CD8-positive, alpha-beta memory T cell (primary cell): ENCODE measurements at places on chromosomes 16 and 17.
A peak's percentile ranks its signal among the peaks of the same experiment; 100 is the strongest.

DNA sequence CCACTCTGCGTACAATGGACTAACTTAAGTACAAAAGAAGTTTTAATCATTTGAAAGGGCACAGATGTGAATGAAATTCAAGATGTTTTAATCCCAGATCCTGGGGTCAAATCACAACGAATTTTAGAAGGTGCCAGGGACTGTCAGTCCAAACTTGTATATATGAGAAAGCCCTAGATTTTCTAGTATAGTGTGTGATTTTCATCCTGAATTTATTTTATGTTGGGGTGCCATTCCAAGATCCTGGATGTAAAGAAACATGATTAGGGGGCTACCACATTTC is 64.3 kb downstream of the TUBD1 start:
- no peak for DNase-seq

DNA sequence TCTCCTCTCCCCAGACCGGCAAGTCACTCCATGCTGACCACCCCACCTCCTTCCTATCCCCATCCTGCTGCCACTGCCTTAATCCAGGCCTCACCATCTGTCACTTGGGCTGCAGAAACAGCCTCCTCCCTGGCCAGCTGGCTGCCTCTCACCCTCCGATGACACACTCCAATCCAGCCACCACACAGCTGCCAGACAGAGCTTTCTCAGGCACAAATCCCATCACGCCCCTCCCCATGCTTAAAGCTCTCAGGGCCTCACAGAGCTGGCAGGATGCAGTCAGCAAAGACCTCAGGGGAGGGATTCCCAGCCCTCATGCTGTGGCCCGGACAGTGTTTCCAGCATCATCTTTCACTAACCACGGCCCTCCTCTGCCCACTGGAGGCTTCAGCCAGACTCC is 13.7 kb downstream of the CAMKK1 start:
- no peak for DNase-seq

DNA sequence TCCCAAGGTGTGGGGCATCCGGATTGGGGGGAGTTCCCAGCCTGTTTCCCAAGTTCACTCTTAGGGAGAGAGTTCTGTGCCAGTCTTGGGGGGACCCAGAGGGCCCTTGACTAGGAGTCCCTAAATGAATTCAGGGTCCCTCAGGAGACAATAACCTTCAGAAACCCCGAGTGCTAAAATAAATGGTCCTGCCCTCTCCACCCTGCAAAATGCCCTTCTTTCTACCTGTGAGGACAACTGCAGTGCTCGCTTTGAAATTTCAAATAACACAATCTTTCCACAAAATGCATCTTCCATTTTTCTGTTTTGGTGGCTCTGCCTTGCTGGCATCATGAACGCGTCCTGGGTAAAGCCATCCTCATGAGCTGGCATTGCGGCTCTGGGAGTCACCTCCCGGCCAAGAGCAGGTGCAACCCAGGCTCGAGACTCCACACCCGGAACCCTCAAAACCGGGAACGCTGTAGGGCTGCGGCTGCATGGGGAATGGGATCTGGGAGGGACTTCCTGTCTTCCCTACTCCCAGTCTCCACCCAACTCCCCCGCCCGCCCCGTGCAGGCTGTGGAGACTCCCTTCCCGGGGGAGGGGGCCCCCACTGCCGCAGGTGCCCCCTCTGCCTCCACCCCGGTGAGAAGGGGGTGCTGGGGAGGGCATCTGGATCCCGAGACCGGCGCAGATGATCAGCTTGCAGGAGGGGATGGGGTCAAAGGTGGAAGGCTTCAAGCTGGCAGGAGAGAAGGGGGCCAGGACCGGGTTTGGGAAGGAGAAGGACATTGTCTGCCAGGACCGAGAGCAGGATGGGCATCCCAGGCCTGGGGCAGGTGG is at the start of gene ZNF205:
Gene ZNF205, plus strand, starts transcription at position 529 of the 823 bp plus-strand sequence. CDS start 845 bp downstream, outside the sequence.
- DNase-seq: no peak

DNA sequence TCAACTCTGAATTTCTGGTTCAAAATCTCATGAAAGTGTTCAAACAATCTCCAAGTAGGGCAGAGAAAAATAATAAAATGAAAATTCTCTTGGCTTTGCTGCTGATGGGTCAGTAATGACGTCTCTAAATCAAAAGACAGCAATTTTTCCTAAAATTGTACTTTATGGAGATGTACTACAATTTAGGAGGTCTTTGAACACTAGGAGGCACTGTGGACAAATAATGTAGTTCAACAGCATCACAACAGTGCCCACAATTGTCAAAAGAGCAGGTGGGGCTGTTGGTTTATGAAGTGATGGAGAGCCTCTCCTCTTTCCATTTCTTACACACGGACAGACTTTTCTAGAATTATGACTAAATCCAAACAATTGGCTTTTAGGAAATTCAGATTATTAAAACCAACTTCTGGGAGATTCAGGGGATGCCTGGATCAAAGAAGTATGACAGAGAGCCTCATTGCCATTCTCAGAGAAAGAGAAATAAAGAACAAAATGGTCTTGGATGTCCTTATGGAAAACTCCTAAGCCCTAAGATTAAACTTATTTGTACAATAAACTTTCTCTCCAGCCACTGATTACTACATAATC is 23.8 kb downstream of the EZH1 start:
- DNase-seq: no peak

DNA sequence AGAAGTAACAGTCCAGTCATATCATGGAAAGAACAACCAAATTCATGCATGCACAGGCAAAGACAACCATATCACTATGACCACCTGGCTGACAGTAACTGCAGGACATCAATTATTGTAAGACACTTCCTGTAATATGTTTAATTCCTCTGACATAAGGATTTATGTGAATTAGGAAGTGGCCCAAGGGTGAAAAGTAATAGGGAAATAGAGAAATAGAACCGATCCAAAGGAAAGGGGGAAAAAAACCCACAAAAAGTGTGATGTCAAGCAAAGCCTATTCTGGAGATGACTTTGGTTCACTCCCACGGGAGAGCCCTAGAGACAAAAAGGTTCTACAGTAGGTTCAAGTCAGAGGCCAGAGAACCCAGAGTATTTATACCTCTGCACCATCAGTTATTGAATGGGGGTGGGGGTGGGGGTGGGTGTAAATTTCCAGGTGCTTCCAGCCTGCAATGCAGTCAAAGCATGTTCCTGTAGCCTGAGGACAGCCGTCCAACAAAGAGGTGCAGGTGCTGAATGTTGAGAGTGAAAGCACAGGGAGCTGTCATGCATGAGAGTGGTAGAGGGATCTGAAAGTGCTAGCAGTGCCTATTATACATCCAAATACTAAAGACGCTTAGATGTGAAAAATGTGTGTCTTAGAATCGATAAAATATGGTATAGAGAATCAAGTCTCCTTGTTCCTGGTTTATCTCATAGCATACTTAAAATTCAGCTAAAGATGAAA is 95.6 kb upstream of the HLF start:
- DNase-seq: no peak

- no peak for DNase-seq
These were observed 119.4 kb downstream of the KCNJ2 start for GRCh38 chr17:70288540-70289290.

GRCh38 chr16:46822270-46822669 is 8.7 kb downstream of the C16orf87 start:
- DNase-seq: no peak

DNA sequence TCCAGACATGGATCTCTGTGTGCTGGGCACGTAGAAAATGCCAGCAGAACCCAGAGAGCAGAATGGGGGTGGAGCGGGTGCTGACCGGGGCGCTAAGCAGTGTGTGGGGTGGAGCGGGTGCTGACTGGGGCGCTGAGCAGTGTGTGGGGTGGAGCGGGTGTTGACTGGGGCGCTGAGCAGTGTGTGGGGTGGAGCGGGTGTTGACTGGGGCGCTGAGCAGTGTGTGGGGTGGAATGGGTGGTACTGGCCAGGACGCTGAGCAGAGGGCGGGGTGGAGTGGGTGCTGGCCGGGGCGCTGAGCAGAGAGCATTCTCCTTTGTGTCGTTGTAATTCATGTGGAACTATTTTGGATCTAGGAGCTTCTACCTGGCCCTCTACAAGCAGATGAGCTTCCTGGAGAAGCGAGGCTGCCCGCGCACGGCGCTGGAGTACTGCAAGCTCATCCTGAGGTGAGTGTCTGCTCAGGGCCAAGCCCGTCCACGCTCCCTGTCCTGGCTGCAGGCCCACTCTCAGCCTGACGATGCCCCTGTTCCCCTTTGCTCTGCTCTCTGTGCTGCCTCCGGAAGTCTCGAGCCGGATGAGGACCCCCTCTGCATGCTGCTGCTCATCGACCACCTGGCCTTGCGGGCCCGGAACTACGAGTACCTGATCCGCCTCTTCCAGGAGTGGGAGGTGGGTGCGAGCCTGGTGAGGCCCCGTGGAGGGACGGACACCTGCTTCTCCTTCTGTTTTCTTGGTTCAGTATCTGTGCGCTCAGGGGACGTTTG is 20.3 kb upstream of the MC1R start:
- no peak for DNase-seq

GRCh38 chr16:75402821-75403475 is 30.4 kb downstream of the CFDP1 start:
- no peak for DNase-seq

- DNase-seq: peak; percentile 84
These were observed 7.3 kb upstream of the TSPOAP1 start for GRCh38 chr17:58335779-58336455.

- no peak for DNase-seq
These were observed 30.9 kb upstream of the PHB1 start for GRCh38 chr17:49445591-49445990.

- DNase-seq: no peak
These were observed 43.3 kb downstream of the TIMM22 start for GRCh38 chr17:1040216-1040600.

GRCh38 chr17:64091571-64091970 is 38.4 kb downstream of the ERN1 start:
- DNase-seq: no peak

GRCh38 chr17:15171167-15172047 is 93.7 kb downstream of the PMP22 start:
- DNase-seq: no peak

DNA sequence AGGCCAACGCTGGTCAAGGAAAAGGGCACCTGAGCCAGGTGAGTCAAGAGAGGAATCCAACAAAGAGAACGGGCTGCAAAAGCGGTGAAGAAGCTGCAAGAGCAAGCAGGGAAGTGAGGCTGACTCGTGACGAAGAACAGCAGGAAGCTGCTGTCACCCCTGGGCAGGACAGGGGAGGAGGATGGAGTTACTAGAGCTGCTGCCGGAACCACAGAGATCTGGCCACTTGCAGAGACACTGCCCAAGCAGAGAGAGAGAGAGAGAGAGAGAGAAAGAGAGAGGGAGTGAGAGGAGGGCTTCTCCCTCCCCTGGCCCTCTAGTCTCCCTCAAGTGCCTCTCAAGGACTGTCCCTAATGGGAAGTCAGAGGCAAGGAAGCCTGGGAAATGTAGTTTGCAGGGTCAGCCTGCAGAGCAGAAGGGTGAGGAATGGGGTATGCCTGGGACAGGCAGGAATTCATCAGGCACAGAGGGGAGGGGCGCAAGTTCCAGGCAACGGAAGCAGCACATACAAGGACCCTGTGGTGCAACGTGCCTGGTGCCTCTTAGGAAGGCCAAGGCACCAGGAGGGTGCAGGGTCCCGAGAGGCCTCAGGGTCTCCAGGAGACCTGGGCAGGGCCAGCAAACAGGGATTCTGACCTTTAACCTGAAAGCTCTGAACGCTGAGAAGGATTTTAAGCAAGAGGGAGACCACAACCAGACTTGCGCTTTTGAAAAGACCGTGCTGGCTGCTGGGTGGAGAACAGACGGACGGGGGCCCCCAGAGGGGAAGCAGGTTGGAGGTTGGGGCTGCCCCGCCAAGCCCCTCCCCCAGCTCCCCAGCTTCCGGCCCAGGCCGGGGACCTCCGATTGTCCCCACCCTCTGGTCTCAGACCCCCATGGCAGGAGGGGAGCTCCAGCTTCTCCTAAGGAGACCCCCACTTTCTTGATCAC is 45.8 kb upstream of the CIBAR2 start:
- DNase-seq: peak; percentile 7

DNA sequence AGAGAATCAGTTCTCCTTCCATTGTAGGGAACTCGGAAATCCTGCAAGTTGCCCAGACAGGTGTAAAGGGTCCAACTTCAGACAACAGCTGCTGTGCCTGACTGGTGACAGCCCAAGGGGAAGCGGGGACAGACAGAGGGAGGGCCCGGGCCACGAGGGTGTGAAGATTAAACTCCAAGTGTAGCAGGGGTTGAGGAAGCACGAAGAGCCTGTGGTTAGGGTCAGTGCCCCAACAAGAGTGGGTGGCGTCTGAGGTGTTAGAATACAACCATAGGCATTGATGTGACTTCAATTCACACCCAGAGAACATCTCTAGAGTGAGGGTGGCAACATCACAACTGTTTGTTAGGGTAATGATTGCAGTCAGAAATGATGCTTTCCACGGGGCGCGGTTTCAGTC is 39.1 kb downstream of the ASPA start:
- DNase-seq: peak; percentile 35

- DNase-seq: no peak
These were observed 14.0 kb upstream of the DPEP1 start for GRCh38 chr16:89599451-89599858.

DNA sequence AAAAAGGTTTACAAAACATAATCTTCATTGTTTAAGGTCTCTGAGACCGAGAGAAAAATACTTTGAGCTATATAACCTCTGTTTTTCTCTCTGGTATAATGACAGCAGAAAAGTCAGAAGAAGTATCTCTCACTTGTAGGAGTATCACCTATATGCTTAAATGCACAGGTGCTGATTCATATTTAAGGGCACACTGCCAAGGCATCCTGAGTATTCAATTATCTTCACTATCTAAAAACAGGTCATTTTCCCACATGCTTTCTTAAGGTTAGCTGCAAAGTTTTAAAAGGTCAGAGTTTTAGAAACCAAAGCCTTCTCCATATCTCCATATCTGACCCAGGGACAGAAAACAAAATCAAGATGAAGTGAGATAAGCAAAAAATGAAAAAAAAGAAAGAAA is 99.3 kb upstream of the C17orf78 start:
- DNase-seq: no peak

GRCh38 chr17:44872131-44872768 is 24.6 kb downstream of the HIGD1B start:
- no peak for DNase-seq

GRCh38 chr16:8619671-8620370 is 1.7 kb upstream of the METTL22 start:
- DNase-seq: no peak

DNA sequence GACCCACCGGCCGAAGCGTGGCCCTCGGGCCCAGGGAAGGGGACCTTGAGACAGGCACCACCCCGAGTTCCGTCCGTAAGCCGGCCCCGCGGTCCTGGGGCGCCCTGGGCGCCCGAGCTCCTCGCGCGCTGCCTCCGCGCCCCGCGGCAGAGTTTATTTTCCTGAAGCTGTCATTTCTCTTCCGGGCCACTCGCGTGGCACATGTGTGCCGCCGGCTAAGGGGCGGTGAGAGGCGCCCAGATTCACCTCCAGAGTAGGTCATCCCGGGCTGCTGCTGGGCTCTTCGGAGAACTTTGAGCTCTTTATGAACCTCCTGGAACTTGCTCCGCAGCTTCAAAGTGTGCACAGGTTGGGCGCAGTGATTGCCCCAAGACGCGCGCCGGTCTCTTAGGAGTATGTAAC is 489 bp downstream of the ZC3H18 start:
- DNase-seq: peak; percentile 24

GRCh38 chr17:82781894-82782274 is 30.0 kb downstream of the TBCD start:
- peak; percentile 78 for DNase-seq
